ENCODE measurements at places on chromosomes 3 and 15.
A peak's percentile ranks its signal among the peaks of the same experiment; 100 is the strongest.

DNA sequence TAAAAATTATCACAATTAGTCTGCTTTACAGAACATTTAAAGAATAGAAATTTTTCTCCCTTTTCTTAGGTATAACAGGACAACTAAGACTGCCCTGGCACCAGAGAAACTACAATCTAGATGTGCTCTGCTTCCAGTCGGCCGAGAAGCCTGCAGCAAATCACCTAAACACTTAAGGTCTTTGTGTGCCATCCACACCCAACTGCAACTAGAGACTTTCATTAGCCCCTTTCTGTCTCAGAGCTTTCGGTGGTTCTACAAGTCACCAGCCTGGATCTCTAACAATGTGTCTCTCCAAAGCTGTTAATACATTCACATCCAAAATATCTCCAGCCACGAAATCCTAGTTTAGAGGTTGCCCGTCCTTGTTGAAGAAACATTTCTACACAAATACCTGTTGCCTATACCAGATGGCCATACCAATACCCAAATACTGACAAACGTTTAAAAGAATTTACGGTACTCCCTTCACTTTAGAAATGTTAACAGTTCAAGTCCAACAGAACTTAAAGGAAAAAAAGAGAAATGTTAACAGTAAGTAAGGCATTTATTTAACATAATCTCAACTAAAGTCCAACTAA is 6.7 kb downstream of the PRC1 start:
- no peak for DNase-seq

GRCh38 chr3:134211797-134212196 is 38.9 kb downstream of the RYK start:
- no peak for DNase-seq

DNA sequence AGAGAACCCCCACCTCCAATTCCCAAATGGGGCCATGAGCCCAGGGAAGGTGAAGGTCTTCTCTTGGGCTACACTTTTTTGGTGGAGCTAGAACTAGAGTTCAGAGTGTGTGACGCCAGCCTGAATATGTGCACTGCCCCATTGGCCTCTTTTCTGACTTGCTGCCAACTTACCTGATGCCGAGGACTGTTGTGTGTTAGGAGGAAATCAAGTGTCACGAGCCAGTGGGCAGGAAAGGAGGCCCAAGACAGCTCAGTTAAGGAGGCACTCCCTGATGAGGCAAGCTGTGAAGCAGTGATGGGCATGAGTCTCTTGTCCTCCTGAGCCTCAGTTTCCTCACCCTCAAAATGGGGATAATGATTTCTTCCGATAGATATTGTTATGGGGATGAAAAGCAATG is 107.8 kb downstream of the ANP32A start:
- no peak for DNase-seq

DNA sequence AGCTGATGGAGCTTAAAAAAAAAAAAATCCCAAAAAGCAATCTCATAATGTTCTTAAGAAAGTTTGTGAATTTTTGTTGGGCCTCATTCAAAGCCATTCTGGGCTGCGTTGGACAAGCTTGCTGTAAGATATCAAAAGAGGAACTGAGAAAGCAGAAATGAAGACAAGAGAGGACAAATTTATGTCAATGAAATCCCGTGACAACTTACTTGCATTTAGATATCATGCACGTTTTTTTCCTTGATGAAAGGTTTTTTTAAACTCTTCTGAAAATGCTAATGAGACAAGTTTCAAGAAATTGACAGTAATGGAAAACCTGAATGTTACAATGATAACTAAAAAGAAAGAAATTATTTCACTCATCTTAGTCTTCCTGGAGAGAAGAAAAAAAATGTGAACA is 662.9 kb downstream of the SQOR start:
- DNase-seq, result no peak

DNA sequence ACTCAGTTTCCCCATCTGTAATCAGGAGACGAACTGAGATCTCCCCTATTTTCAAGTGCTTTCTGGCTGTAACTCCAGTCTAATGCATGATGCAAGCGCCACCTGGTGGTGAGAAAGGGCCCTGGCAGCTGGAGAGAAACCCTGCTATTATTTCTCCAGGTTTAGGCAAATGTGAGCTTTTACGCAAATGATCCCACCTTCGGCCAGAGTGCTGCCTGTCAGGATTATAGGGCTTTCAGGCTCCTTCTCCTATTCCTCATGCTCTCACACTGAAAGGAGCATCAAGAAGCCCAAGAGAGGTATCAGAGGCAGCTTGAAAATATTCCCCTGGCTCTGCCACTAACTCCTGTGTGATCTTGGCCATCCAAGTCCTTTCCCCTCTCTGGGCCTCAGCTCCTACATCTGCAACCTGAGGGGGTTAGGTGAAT is 93.9 kb upstream of the RASGRF1 start:
- peak; percentile 34 for DNase-seq

DNA sequence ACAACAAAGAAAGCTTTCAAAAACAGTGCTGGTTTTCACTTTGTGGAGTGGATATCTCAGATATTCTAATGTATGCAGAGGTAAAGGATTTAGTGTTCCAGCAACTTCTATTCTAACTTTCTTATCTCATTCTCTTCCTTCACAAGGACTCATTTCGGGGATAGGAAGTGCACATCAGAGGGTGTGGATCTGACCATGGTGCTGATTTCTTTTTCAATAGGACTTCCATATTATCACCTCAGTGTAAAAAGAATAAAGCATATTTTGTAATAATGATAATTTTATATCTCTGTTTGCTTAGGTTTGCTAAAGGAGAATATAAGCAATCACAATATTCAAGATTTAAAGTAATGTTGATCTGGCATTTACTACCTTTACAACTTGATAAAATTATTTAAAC is 12.5 kb upstream of the CADM2 start:
- no peak for DNase-seq

GRCh38 chr3:55622116-55622515 is 135.0 kb upstream of the WNT5A start:
- DNase-seq, result no peak

DNA sequence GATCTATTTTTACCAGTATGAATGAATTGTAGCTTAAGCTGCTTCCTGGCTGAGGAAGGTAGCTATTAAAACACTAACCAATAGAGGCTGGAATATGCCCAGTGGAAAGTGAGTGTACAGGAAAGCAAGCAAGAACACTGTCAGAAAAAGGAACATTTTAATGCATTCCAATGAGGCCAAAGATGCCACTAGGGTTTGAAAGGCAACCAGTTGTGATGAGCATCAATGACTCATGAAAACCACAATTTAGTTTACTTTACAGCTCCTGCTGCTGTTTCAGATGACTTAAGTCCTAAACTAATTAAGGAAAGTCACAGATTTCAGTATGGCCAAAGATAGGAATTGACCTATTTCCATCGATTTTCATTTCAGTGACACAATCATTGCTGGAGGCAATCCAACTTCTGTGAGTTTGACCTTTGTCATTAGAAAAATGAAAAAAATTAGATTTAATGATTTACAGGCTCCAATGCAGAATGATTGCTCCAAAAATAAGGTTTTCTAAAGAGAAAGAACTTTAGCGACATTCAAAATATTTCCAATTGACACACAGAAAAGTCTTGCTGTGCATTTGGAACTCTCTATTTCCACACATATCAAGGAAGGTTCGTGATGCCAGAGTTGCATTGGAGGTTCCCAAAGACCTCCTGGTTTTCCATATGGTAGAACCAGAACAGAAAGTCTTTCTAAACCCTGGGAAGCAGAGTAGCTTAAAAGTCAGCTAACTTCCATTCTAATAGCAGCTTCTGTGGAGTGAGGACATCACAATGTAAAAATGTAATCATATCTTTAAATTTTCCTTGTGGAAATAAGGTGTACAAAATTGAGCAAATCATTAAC is 103.0 kb downstream of the SUCNR1 start:
- DNase-seq, result no peak

DNA sequence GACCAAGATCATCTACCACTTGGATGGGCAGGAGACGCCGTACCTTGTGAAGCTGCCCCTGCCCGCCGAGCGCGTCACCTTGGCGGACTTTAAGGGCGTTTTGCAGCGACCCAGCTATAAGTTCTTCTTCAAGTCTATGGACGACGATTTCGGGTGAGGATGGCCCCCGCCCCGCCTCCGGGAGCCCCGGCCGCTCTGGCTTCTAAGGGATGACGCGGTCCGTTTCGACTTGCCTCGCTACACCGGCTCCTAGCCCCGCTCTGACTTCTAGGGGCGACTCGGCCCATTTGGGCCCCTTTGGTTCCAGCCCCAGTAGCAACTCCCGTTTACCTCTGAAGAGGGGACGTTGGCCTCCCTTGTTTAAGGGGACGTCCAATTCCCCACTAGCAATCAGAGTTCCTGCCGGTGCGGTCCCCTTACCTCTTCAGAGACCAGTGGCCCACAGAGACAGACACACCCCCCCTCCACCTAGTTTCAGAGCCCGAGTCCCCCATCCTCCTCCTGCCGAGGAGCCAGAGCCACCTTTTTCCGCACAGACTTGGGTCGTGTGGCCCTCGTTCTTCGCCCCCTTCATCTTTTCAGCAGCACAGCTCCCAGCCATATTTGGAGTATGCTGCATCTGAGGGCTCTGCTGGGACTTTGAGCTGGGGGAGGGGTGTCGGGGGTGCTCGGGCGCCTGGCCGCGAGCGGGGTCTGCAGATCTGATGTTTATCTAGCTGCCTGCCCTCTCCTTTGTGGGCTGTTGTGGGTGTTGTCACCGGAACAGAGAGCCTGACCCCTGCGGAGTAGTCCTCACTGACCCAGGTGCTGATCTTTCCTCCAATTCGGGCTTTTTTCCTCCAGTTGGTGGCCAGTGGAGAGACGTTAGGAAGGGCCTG is 706 bp downstream of the DVL3 start:
- peak; percentile 49 for DNase-seq

DNA sequence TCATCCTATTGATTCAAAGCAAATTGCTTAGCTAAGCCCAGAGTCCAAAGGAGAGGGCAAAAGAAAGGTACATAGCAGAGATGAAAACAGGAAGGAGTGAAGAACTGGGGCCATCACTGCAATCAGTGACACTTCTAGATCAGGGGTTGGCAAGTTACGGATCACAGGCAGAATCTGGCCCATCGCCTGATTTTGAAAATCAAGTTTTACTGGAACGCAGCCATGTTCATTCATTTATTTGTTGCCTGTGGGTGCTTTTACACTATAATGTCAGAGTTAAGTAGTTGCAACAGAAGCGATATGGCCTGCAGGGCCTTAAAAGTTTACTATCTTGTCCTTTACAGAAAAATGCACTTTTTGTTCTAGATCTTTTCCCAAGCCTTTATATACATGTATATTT is 271.7 kb upstream of the TOPAZ1 start:
- no peak for DNase-seq

- no peak for DNase-seq
Measured at GRCh38 chr15:86125775-86126174, 46.1 kb downstream of the AGBL1 start.

GRCh38 chr15:72554471-72555425 is 80.6 kb downstream of the ARIH1 start:
- DNase-seq, result peak; percentile 43

- no peak for DNase-seq
Measured at GRCh38 chr3:122301063-122301462, 24.0 kb upstream of the CSTA start.

GRCh38 chr15:77009646-77010311 is 14.9 kb downstream of the PSTPIP1 start:
- DNase-seq, result no peak

- DNase-seq, result no peak
Measured at GRCh38 chr3:152257563-152258035, 11.1 kb upstream of the MBNL1 start.

DNA sequence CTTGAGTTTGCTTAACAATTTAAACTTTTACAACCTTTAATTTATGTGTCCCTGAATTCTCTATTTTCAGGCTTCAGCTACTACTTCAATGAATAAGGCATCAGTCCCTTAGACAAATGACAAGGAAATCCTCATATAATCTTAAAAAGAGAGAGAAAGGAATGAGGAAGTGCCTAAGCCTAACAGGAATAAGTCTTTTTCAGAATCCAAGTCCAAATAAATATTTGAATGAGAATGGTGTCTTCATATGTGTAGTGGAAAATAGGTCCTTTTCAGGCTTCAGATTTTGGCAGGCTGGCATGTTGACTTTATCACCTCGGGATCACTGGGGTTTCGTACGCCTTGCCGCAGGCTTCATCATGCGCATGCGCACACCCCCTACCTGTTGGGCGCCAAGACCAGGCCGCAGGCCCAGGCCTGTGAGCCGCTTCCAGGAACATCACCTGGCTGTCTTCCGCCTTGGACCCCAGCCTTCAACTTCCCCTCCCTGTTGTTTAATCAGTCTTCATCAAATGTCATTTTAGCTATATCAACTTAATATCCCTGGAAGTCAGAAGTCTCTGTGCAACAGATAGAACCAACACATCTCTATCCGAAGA is 334.5 kb downstream of the SOX2 start:
- no peak for DNase-seq

GRCh38 chr15:39918688-39919385 is 1.2 kb downstream of the GPR176 start:
- no peak for DNase-seq

DNA sequence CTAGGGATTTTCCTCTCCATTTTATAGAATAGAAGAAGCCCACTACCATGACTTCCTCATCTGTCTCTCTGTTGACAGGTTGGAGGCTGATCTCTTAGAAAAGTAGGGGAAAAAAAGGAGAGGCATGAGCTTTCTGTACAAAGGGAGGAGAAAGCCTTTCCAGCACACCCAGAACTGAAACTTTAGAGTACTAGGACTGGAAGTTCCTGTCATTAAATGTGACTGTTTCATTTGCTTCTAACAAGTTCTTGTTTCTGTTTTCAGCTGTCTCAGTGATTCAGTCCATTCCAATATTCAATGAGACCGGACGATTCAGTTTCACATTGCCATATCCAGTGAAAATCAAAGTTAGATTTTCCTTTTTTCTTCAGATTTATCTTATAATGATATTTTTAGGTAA is 39.0 kb downstream of the INTS14 start:
- no peak for DNase-seq

- DNase-seq, result no peak
Measured at GRCh38 chr15:98751767-98752166, 103.4 kb downstream of the IGF1R start.

- DNase-seq, result no peak
Measured at GRCh38 chr3:17329927-17330326, 412.5 kb downstream of the TBC1D5 start.

- DNase-seq, result no peak
Measured at GRCh38 chr15:73524919-73525318, 82.0 kb downstream of the REC114 start.

GRCh38 chr3:117893638-117894037 is 1141.0 kb downstream of the IGSF11 start:
- DNase-seq, result no peak

DNA sequence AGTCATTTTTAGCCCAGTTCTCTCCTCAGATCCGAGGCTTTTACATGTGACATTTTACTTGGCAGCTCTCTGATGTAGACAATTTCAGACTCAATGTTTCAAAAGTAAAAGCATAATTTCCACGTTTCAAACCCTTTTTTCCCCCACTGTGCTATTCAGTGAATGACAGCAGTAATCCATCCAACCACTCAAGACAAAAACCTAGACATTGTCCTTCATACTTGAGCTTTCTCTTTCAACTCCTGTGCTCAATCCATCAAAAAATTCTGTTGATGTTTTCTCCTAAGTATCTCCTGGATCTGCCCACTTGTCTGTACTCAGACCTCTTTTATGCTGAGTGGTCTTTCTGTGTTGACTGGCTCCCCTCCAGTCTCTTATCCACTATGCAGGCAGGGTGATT is 214.7 kb downstream of the CHL1 start:
- DNase-seq, result no peak

- no peak for DNase-seq
Measured at GRCh38 chr15:58585693-58586443, 154.1 kb downstream of the LIPC start.

GRCh38 chr3:160870327-160870726 is 114.3 kb downstream of the PPM1L start:
- no peak for DNase-seq

GRCh38 chr3:102715030-102715697 is 280.3 kb downstream of the ZPLD1 start:
- no peak for DNase-seq

- DNase-seq, result no peak
Measured at GRCh38 chr15:36545467-36545992, 33.9 kb upstream of the CDIN1 start.

Measured in T-helper 2 cell treated with Interferon-gamma antibody and Interleukin-4, amounts not matched to agents 5 μg/mL and 100 μg/mL, for 36 hours (primary cell).